AG10803 (cell line): ENCODE measurements at places on chromosomes 7 and 10.

GRCh38 chr7:4437916-4438315 is 244.2 kb upstream of the FOXK1 start:
- DNase-seq, result no peak

DNA sequence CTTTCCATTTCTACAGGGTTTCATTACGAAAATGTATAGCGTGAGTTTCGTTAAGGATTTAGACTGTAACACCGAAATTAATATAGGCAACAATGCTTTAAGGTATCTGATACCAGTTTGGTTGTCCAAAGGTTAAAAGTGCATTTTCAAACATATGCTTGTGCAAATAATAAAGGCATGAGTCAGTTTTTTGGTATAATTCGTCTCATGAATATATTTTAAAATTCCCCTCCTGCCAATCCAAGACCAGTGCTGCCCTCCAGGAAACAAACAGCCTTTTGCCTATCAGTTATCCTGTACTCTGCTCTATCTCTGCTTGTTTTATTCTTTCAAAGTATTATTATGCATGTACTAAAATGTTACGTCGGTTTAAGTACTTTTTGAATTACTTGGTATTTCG is 2.0 kb downstream of the LCOR start:
- no peak for DNase-seq

GRCh38 chr10:128579901-128580300 is 453.7 kb upstream of the MKI67 start:
- DNase-seq, result no peak

DNA sequence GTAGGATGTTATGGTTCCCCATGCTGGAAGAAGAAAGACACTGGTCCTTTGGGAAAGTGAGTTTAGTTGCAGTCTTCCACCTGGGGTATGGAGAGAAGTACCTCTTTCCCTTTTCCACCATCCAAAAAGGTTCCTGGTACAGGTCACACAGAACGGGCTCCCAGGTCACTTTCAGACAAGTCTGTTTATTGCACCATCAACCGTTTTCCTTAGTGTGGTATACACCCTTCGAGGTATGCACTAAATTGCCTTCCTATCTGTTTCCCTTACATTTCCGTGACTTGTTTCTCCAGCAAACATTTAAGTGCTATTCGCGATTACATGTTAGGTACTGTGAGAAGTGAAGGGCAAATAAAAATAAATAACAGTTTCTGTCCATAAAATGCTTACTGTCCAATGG is 185.1 kb downstream of the ARL4A start:
- DNase-seq, result no peak

GRCh38 chr7:100465299-100465698 is 1.2 kb upstream of the SPACDR start:
- peak; percentile 33 for DNase-seq

DNA sequence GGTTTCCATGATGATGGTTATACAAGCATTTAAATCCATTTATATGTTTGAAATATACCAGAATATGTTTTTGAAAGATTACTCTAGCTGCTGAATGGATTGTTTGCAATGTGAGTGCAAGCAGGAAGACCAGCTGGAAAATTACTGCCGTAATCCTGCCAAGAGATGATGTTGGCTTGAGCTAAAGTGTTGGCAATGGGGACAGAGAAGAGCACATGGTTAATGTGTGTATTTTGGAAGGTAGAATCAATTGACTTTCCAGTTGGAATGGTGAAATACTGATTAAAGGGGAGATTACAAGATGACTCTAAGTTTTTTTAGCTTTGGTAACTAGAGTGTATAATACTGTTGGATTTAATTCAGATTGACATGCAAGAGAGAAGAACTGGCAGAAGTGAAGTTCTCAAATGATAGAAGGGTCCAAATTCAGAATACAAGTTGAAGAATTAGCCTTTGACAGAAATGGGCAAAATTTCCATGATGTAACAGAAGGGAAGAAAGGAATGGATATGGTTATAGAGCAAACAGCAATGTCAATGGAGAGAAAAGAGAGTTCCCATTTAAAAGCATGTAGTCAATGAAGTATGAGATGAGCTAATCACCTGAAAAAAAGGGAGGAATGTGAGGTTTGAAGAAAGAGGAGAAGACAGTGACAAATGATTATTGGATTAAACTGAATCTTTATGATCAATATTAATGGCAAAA is 422.0 kb downstream of the CDC14C start:
- DNase-seq, result no peak

GRCh38 chr10:127320176-127320575 is 123.8 kb upstream of the INSYN2A start:
- DNase-seq, result peak; percentile 85

- peak; percentile 84 for DNase-seq
These were observed 111.8 kb downstream of the EGFR start for GRCh38 chr7:55130395-55131141.

GRCh38 chr7:87426160-87426559 is 49.3 kb downstream of the ABCB4 start:
- no peak for DNase-seq

GRCh38 chr10:10293481-10293951 is 724.2 kb upstream of the CELF2 start:
- DNase-seq, result no peak

DNA sequence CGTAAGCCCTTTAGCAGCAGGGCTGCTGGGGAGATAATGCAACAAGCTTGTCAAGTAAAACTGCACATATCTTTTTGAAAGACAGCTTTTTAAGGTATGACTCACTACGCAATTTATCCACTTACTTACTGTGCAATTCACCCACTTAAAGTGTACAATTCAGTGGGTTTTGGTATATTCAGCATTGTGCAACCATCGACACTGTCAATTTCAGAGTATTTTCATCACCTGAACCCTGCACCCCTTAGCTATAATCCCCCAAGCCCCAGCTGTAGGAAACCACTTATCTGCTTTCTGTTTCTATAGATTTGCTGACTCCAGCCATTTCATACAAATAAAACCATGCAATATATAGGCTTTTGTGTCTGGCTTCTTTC is 168.0 kb downstream of the PTPN20 start:
- DNase-seq, result no peak

DNA sequence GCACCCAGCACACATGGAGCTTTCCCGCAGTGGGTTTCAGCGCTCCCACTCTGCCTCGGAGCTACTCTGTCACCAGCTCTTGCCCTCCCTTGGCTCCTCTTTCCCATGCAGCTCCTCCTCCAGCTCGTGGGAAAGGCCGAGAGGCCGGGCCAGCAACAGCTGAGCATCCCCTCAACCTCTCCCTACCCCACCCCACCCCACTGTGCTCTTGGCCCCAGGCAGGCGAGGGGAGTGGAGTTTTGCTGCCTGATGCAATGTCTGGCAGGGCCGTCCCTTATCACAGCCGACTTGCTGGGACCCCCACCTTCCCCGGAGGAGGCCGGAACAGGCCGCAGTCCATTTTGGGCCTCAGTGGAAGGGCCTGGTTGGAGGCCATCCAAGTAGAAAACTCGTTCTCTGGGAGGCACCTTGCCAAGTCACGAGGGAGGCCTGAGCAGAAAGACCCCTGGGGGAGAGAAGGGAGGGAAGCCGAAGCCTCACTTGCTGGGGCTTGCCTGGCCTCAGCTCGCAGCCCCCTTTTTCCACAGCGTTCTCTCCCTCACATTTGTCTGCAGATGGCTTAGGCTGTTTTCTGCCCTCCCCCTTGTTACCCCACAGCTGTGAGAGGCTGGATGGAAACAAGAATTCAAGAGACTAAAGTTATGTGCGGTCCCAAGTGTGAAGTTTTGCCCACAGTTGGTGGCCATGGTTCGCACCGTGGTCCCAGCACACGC is 35.3 kb downstream of the CHST3 start:
- peak; percentile 69 for DNase-seq

- no peak for DNase-seq
These were observed 31.3 kb downstream of the GBX1 start for GRCh38 chr7:151135866-151136843.

GRCh38 chr10:44804661-44805060 is 106.5 kb upstream of the TMEM72 start:
- peak; percentile 33 for DNase-seq

GRCh38 chr7:17599733-17600339 is 301.4 kb downstream of the AHR start:
- DNase-seq, result no peak

DNA sequence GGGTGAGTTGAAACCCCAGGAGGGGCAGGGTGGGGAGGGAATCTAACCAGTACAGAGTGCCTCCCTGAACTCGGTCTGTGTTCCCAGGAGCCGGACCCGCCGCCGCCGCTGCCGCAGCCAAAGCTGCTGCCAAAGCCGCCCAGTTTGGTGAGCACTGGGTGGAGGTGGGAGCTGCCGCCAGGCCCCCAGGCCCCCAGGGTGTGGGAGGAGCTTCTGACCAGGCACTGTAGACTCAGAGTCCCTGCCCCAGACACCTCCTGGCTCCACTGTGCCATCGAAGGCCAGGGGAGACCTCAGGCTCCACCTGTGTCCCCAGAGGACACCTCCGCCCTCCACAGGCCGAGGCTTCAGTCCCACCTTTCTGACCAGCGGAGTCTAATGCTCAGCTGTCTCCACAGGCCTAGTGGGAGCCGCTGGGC is 20.4 kb upstream of the LIMK1 start:
- DNase-seq, result no peak

DNA sequence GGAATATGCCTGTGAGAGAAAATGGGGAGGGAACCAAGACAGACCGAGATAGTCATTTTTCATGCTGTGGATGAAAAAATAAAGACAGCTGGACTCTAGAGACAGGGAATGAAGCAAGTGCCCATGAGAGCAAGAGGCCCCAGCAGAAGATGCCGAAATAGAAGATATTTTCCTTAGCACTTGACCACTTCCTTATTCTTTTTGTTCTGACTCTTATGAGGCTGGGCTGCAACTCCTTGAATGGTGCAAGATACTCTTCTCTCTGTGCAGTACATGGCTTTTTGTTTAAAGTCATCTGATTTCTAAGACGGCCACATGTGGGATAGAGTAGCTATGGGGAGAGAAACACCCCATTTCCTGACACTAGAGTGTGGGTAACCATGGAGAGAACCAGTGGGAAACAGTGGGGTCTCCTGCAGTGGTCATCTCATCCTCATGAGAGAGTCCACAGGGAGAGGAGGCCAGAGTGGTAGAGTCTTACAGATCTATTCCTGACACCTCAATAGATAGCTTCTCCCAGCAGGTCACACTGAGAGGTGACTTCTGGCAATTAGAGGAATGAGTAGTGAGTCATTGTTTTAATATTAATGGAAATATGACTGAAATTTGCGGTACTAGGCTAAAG is 18.0 kb upstream of the VCL start:
- DNase-seq, result no peak

- no peak for DNase-seq
These were observed 20.0 kb upstream of the LRRC17 start for GRCh38 chr7:102892631-102893278.
